ENCODE measurements at places on chromosomes 3 and 15.

DNA sequence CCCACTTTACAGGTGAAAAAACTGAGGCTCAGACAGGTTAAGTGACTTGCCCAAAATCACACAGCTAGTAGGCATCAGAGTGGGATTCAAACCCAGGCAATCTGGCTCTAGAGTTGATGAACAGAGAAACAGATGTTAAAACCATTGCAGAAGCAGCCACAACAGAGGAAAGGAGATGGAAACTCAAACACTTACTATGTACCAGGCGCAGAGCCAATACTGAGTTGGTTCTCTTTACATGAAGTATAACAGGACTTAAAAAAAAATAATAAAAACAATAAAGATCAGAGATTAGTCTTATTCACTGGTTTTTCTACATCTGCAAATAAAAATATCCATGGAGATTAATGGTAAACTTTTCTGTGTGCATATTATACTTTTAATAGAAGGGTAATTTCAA lies 84.9 kb upstream of the SPATA12 start:
- DNase-seq = no peak

GRCh38 chr15:65603134-65603533 lies 7.8 kb downstream of the INTS14 start:
- no peak for DNase-seq

- no peak for DNase-seq
These were observed 32.4 kb downstream of the FRMD4B start for GRCh38 chr3:69353503-69353902.

DNA sequence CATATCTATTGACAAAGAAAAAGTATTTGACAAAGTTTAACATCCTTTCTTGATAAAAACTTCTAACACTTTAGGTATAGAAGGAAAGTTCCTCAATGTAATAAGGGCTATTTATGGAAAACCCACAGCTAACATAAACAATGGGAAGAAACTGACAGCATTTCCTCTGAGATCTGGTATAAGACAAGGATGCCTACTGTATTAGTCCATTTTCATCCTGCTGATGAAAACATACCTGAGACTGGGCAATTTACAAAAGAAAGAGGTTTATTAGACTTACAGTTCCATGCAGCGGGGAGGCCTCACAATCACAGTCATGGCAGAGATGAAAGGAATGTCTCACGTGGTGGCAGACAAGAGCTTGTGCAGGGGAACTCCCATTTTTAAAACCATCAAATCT lies 17.8 kb upstream of the CLDN1 start:
- no peak for DNase-seq

DNA sequence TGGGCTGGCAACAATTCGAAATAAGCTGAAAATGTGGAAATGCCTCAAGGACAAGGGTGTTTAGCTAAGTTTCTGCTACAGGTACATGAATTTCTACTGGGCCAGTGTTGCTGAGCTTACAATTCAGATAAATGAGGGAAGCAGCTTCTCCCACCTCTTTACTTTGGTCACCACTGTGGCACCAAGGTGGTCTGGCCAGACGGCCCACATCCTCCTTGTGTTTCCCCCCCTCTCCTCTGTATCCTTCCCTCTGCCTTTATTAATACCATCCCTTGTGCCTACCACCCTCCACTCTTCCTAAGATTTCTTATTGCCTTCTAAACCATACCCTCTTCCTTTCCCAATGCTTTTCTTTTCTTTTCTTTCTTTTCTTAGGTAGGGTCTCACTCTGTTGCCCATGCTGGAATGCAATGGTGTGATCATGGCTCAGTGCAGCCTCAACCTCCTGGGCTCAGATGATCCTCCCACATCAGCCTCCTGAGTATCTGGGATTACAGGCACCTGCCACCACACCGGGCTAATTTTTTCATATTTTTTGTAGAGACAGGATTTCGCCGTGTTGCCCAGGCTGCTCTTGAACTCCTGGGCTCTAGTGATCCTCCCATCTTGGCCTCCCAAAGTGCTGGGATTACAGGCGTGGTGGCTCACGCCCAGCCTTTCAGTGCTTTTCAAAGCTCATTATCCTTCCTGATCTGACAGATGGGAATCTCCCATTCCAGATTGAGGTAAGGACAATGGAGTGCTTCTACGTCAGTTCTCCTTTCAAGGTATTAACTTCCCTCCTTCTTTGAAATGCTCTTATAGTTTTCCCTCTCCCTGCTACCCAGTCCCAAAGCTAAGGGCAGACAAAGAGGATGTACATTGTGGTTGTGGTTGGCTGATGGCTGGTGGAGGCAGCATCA lies 14.8 kb downstream of the ANXA2 start:
- DNase-seq = no peak

DNA sequence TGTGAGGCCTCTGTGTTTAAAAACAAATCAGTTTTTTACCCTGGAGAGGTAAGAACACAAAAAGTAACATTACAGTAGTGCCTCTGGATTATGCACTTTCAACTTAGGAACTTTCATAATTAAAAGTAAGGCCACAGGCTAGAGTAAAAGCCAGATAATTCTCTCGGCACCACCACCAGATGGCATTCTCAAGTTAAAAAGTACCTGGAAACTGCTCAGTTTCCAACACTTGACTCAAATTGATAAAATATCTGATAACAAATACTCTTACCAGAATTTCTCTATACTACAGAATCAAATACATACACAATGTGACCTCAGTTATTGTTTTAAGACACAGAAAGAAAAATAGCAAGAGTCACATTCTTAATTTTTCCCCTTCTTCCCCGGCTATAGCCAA lies 19.9 kb downstream of the SPICE1 start:
- DNase-seq = peak; percentile 26

GRCh38 chr15:52148403-52148802 lies 35.8 kb upstream of the BCL2L10 start:
- DNase-seq = no peak

DNA sequence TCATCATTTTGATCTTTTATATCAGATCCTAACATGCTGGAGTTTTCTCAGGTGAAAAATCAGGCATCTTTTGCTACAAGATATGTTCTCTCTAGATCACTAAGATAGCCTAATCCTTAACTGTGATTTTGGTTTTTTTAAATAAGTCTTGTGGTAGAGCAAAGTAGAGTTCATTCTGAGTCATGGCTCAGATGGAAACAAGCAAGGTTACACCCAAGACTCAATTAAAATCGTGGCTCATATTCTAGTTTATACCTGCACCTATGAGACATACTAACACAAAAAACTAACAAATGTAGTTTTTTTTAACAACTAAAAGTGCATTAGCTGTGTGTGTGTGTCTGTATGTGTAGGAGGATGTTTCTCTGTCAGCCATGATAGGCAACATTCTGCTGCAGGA lies 428.2 kb downstream of the NLGN1 start:
- DNase-seq = no peak

- DNase-seq = no peak
These were observed 40.5 kb upstream of the VPS8 start for GRCh38 chr3:184771301-184772127.

DNA sequence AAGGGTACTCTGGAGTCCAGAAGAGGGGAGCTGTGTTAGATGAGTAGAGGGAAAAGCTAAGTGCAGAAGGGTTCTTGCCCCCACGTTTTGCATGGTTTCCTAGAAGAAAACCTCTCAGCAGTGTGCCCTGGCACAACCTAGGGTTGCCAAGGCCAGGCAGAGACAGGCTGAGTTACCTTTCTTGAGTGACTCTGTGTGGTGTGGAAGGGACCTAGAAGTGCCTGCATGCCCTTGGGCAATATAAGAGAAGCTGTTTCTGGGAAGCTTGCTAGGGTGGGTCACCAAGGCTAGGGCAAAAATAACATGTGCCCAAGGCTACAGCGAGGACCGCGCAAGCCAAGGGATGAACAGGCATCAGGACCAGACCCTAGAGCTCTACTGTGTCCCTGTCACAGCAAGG lies 3.4 kb upstream of the SAMD7 start:
- DNase-seq = no peak

- DNase-seq = no peak
These were observed 466.5 kb downstream of the ROBO2 start for GRCh38 chr3:77506384-77506783.

GRCh38 chr15:74383286-74383685 lies 15.8 kb upstream of the CYP11A1 start:
- DNase-seq = no peak

DNA sequence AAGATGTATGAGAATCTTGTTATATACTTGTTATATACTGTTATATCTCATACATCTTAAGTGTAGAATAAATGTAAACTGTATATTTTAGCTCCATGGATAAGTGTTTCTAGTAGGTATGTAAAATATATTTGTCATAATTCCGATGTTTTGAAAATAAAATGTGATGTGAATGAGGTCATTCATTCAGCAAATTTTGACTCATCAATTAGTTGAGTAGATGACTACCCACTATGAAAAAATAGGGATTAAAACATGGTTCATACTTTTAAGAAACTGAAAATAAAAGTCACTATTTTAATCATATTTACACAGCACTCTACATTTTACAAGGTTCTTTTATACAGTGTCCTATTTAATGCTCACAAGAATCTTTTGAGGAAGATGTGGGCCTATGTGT lies 28.4 kb upstream of the CNTN3 start:
- no peak for DNase-seq

- no peak for DNase-seq
These were observed 41.9 kb downstream of the ABHD2 start for GRCh38 chr15:89130201-89130600.

GRCh38 chr3:141441381-141442364 lies 45.2 kb upstream of the RASA2 start:
- DNase-seq = peak; percentile 84

DNA sequence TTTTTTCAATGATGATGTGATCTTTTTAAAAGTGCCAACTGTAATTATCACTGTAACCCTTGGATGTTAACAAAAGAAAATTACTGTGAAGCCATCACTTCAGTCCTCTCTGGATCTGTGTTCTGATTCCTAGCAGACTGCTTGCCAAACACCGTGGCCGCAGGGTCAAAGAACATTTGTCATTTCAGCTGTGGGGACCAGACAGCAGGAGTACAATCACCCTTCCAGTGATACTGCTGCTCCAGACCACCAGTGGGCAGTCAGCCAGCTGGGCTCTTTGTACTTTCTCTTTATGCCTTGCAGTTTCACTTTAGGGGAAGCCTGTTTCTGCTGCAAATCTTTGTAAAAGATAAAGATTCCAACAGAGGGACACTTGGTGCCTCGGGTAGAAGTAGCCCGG lies 770.0 kb downstream of the GRM7 start:
- DNase-seq = no peak

GRCh38 chr3:138940446-138940845 lies 6.5 kb downstream of the FOXL2 start:
- no peak for DNase-seq

DNA sequence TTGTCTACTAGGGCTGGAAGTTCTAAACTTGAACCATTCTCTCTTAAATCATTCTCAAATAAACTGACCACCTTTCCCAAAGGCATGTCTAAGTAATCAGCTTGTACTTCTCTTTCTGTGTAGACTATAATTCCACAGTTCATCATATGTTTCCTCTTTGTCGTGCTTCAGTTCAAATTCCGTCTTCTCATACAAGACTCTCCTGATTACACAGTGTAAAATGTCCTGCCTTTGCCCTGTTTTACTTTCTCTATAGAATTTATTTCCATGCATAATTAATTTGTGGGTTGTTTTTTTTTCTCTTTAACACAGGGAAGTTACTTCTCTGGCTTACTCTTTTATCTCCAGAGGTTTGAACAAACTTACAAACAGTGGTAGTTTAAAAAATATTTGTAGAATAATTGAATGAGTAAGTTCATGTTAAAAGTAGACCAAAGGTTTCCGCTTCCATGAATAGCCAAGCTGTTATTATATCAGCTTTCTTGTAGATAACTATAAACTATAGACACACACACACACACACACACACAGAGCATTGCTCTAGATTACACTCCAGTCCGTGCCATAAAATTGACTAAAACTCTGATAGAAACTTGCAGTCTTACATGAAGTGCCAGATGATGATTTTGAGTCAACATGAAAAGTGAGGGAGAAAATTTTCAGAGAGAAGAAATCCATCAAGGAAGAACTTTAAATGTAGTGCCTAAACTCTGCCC lies 119.0 kb downstream of the SUCNR1 start:
- no peak for DNase-seq

- DNase-seq = peak; percentile 69
These were observed 31.6 kb downstream of the ZDHHC19 start for GRCh38 chr3:196179380-196180308.

DNA sequence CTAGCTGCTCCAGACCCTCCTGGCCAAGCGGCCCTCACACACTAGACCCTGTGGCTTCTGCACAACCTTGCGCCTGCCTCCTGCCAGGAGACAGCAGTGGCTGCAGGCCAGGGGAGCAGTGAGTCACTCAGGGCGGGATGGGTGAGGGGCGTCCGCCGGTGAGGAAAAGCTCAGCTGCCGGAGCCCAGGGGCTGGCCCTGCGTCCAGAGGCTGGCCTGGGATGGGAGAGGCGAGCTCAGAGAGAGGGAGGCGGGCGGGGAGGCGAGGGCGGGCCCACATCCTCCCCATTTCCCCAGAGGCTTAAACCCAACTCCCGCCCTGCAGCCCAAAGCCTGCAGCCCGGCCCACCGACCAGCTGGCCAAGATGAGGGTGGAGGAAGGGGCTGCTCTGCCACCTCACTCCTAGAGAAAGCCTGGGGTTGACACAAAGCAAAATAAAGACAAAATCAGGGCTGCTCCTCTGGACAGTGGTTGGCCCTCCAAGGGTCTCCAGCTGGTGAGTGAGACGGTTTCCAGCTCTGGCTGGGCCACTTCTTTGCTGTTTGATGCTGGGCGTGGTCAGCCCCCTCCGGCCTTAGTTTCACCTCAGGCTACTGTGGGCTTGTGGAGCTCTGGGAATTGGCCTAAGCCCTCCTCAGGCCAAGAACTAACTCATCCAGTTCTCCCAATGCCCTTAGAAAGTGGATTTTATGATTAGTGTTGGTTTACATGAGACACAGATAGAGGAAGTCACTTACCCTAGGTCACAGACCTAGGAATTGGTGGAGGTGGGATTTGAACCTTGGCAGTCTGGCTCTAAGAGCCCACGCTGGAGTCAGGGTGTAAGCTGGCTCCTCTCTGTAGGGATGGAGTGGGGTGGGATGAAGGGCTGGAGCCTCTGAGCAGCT lies 50.6 kb downstream of the IQSEC1 start:
- DNase-seq = no peak

DNA sequence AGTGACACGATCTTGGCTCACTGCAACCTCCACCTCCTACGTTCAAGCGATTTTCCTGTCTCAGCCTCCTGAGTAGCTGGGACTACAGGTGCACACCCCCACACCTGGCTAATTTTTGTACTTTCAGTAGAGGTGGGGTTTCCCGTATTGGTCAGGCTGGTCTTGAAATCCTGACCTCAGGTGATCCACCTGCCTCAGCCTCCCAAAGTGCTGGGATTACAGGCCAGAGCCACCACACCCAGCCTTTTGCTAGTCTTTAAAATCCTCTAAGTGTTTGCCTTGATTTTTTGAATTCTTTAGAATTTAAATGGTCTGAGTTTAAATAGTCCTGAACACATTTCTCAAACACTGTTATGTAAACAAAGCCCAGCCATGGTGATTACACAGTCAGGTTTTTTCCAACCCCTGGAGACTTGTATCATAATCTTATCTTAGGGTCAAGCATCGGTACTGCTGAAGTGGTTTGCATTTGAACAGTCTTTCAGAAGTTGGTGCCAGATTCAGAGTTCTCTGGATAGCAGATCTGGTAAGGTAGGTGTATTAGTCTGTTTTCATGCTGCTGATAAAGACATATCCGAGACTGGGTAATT lies 28.2 kb upstream of the PIAS1 start:
- DNase-seq = no peak

- DNase-seq = no peak
These were observed 20.0 kb downstream of the CMTM6 start for GRCh38 chr3:32482693-32483092.

Measured in hematopoietic multipotent progenitor cell treated with erythropoietin and hydrocortisone succinate and interleukin-3 and kit ligand, for 15 days (in vitro differentiated cells).